Smooth muscle cell of the pulmonary artery (primary cell): ENCODE measurements at places on chromosomes 4 and X. TPM values are rescaled to one million over a fixed set of nuclear protein-coding genes. Genes with fewer than 3 reads are reported as not detected.

The UGT2B28 gene
- total RNA-seq: not detected in 2 replicates

The GAGE12H gene
- total RNA-seq: not detected in 2 replicates

The WDR19 gene
- 32.6 and 32.9 TPM in 2 replicates for total RNA-seq

The ADH1A gene
- total RNA-seq: not detected in 2 replicates

The PPEF1 gene
- 0.03 and 0.26 TPM in 2 replicates for total RNA-seq
